ENCODE measurements at places on chromosomes 1 and 21.

- DNase-seq, result no peak
Measured at GRCh38 chr1:113849072-113849471, 22.4 kb downstream of the PTPN22 start.

DNA sequence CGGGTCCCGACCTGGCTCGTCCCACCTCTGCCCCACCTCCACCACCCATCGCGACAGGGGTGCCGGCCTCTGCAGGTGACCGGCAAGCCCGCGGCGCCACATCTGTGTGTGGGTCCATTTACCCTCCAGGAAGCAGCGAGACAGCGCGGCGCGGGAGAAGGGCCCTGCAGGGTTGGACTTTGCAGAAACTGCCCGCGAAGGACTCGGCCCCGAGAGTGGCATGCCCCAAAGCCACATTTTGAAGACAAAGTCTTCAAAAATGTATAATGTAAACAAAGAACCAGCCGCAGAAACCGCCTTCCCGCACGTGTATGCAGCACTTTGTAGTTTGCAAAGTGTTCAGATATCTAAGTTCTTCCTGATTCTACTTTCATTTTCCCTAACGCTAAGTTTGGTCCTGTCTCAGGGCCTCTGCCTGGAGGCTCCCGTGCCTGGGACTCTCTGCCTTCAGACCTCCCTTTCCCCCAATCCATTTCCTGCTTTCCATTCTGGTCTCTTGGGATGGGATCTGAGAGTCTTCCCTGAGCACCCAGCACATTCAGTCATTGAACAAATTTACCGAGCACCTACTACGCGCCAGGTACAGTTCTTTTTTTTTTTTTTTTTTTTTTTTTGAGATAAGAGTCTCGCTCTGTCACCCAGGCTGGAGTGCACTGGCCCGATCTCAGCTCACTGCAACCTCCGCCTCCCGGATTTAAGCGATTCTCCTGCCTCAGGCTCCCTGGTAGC, 524 bp upstream of the TMCO4 start:
- peak; percentile 81 for DNase-seq

GRCh38 chr1:234533975-234534876, 55.2 kb upstream of the TARBP1 start:
- DNase-seq, result peak; percentile 87

DNA sequence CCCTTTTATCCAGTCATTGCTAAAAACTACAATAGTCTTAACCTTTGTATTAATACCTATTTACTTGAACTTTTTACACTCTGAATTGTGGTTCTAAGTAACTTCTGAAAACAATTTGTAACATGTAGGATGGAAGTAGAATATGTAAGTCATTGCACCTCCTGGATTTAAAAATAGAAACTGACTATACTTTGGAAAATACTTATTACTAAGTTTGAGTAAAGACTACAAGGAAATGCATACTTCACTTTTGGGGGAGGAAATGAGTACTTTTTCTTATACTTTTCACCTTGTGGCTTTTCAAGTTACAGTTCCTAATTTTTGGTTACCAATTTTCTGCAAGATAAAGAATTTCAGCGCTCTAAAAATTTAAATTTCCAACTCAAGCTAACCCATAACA, 8.7 kb downstream of the RGS18 start:
- no peak for DNase-seq

DNA sequence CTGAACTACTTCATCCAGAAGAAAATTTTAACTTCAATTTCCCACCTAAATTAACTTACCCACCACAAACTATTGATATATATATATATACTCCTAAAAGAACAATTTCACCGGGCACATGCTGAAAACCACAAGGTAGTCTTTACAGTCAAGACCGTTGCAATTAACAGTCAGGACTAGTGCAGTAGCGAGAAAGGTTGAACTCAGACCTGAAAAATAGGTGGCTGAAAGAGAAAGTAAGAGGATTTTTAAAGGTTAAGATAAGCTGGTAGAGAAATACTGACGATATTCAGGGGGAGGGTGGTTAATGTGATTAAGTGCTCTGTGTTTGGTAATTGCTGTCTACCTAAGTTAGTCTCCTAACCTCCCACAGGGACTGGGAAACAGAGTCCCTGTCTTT, 1153.5 kb upstream of the TMPRSS15 start:
- DNase-seq, result no peak

- no peak for DNase-seq
Measured at GRCh38 chr21:18743531-18743930, 339.9 kb upstream of the TMPRSS15 start.

DNA sequence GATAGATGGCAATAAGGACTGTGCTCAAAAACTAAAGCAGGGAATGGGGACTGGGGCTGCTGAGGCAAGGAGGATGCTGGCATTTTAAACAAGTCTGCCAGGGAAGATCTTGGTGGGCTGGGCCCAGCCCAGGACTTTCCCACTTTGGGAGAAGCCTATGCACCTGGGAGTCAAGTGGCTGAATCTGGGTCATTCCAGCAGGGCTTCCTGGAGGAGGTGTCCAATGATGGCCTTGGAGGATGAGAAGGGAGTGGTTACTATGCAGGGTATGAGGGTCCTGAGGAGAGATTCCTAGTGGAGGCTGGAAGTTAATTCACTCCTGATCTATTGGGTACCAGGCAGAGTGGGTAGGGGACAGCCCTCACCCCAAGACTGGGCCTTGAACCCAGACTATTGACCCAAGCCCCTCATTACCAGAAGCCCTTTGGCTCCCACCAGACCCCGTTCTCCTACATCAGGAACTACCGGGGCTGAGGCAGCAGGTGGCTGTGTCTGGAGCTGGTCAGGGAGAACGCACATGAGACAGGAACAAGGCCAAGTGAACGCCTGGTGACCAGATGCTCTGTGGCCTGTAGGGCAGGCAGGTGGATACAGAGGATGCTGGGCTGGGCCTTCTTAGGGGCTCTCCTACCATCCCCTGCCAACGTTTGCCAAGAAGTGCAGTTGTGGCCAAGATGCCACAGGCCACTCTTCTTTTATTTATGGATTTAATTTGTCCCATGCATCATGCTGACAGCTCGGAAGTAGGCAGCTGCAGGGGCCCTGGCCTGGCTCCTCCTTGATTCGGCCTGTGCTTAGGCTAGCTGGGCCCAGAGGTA, 18.3 kb upstream of the LRP8 start:
- no peak for DNase-seq
